AML-193 (cell line): ENCODE measurements at places on chromosomes 6 and 20.

DNA sequence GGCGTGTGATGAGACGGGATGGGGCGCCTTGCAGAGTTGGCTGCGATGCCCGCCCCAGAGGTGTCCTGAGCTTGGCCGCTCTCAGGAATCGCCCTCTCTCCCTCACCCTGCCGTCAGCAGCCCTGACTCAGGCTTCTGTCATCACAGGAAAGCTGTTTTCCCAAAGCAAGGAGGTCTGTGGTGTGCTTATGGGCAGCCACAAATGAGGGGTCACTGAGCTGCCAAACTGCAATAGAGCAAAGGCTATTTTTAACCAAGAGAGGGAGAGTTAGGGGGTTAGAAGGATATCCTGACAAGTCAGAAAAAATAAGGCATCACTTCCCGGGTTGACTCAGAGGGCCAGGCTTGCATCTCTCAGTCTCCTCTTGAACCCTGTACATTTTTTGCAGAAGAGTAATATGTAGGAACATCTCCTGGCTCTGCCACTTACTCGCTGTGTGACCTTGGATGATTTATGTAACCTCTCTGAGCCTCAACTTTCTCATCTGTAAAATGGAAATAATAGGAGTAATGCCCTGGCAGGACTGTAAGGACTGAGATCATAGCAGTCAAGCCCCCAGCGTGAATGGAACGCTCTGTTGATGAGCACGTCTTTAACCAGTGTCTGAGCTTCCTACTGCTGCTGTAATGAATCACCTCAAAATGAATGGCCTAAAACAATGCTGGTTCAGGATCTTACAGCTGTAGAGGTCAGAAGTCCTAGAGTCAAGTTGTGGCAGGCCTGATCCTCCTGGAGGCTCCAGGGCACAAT, 181.9 kb downstream of the NFATC2 start:
- no peak for DNase-seq

DNA sequence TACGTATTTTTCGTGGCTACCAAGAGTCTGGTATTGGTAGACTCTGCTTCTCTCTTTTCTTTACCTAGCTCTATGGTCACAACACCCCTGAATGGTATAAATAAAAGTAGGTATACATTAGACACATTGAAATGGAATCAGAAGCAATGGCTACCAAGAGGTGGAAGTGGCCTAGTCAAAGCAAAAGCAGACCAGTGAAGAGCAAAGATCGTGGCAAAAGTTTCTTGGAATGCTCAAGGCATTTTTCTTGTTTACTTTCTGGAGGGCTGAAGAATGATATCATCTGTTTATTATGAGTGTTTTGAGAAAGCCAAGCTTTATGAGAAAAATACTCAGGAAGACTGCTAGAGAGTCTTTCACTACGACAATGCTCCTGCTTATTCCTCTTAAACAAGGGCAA, 28.6 kb upstream of the MOCS1 start:
- DNase-seq, result no peak

- no peak for DNase-seq
These were observed 198.3 kb downstream of the ZNF217 start for GRCh38 chr20:53395188-53395923.

- peak; percentile 24 for DNase-seq
These were observed 7.7 kb upstream of the FOXF2 start for GRCh38 chr6:1381481-1382330.

- no peak for DNase-seq
These were observed at the start of gene MYO6 for GRCh38 chr6:75748743-75749538. MYO6 (plus strand) TSS chr6:75749239; CDS start chr6:75817548, 68,309 bp downstream.
